Kidney tubule cell (primary cell): ENCODE measurements at places on chromosomes 6 and 20.

DNA sequence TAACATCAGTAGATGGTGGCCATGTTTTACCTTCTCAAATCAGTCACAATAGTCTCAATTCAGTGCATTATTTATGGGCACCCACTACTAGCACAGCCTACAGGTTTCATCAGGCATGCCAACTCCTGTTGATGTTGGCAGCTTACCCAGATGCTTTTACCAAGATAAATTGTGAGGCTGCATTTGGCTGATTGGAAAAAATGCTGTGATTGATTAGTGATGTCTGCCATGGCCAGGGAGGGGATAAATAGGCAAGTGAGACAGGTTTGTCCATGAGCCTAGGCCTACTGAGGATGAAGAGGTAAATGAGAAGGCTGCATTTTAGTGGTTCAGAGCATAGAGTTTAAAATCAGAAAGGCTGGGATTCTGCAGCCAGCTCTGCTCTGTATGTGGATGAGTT lies 227.1 kb downstream of the NFATC2 start:
- DNase-seq: no peak

GRCh38 chr20:10423735-10424134 lies 10.3 kb downstream of the MKKS start:
- DNase-seq: peak; percentile 41

- no peak for DNase-seq
Observed at GRCh38 chr6:32439139-32439538, 548 bp upstream of the HLA-DRA start.

GRCh38 chr6:148516617-148517016 lies 174.0 kb downstream of the SASH1 start:
- DNase-seq: no peak

DNA sequence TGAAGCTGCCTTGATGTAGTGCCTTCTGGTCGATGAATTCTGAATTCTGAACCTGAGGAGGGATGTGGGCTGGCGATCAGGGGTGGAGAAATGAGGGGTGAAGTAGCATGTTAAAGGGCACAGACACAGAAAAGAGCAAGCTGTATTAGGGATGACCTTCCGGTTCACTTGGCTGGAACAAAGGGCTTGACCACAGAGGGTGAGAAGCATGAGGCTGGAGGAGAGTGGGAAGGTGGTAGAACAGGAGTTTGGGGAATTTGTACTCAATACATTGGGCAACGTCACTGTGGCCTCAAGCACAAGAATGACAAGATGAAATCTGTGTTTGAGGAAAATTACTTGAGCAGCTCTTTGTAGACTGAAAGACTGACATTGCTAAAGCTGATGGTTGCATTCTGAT lies 155.8 kb downstream of the SOBP start:
- DNase-seq: no peak

- no peak for DNase-seq
Observed at GRCh38 chr20:51329845-51330244, 212.7 kb downstream of the NFATC2 start.

DNA sequence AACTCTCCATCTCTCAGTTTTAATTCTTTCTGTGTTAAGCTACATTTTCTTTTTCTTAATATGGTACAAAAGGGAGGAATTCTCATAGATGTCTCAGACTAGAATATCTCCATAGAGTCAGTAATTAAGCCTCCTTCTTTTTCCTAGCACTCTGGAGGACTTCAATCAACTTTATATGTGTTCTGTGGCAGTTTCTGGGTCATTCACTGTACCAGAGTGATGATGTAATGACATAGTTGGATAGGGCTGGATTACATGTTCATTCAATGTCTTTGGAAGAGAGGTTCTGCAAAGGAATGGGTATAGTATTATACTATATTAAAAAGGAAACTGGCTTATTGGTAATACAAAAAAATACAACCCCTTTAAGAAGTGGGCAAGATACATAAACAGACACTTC lies 318.3 kb upstream of the OPRM1 start:
- no peak for DNase-seq

GRCh38 chr6:108251252-108251651 lies 9.6 kb downstream of the SNX3 start:
- no peak for DNase-seq

DNA sequence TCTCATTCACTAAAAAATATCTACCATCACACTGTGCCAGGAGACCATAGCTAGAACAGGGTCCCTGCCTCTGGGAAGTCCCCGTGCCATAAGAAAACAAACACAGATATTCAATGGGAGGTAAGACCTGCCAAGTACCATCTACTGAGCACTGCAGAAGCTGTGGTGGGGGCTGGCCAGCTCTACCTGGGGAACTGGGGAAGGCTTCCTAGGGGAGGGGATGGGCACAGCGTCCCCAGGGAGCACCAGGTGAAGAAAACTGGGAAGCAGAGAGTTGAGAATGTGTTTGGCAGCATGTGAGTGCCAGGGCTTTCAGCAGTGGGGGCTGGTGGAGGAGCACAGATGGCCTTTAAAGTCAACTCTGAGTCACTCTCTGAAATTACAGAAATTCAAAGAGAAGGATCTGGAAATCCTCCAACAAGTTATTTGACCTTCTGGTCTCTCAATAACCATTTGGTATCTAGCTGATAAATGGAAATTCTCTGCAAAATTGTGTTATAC lies 85.2 kb downstream of the SHLD1 start:
- peak; percentile 38 for DNase-seq

DNA sequence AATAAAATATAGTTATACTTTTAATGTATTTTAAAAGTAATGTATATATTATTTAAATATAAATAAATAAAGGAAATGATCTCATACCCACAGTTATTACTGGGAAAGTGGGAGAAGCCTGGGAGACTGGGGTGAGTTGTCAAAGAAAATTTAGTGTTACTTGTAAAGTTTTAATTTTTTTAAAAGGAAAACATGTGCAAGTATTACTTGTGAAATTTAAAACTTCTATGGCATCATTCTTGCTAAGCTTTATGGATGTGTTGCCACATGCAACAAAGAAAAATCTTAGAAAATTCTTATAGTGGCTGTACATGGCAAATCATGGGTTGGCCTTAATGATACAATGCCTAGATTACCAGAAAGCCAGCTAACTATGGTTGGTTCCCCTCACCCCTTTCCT lies 194.0 kb upstream of the KCNK16 start:
- no peak for DNase-seq

DNA sequence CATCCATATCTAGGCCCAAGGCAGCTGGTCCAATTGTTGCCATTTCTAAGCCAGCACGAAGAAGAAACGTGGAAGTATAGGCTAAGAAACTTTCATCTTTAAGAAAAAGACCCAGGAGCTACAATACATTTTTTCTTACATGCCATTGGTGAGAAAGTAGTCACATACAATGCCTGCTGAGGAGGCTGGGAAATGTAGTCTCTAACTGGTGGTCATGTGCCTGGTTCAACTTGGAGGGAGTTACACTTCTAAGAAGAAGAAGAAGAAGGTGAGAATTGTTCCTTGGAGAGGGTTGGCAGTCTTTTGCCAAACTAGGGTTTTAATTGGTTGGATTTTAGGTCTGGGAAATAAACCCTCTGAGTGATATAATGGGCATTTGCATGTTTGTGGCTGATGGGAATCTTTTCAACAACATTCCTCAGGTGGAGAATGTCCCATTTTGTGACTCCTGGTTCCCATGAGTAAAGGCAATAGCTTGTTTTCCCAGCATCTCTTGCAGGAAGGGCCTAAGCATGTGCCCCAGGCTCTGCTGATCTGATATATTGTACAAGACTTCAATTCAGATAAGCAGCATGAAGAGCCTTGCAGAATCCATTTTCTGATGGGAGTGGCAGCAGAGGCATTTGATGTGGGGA lies 47.0 kb upstream of the PREP start:
- DNase-seq: peak; percentile 32

GRCh38 chr6:56959094-56959493 lies 4.2 kb downstream of the BEND6 start:
- DNase-seq: no peak

- DNase-seq: no peak
Observed at GRCh38 chr20:51208162-51208561, 185.3 kb upstream of the KCNG1 start.

- DNase-seq: no peak
Observed at GRCh38 chr6:169490246-169490641, 211.6 kb downstream of the WDR27 start.

DNA sequence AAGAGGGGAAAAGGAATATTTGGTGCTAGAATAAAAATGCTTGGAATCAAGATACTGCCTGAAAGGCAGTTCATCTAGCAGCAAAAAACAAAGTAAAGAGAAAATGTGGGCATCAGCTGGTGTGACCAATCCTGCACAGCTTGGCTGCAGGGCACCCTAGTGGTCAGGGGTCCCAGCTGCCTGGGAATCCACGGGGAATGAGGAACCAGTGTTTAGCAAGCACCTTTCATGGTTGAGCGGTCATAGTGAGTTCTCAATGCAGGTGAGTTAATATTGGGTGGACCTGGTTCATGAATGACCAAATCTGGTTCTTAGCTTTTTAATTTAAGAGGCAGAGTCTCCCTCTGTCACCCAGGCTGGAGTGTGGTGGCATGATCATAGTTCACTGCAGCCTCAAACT lies 53.3 kb downstream of the CAP2 start:
- peak; percentile 74 for DNase-seq

DNA sequence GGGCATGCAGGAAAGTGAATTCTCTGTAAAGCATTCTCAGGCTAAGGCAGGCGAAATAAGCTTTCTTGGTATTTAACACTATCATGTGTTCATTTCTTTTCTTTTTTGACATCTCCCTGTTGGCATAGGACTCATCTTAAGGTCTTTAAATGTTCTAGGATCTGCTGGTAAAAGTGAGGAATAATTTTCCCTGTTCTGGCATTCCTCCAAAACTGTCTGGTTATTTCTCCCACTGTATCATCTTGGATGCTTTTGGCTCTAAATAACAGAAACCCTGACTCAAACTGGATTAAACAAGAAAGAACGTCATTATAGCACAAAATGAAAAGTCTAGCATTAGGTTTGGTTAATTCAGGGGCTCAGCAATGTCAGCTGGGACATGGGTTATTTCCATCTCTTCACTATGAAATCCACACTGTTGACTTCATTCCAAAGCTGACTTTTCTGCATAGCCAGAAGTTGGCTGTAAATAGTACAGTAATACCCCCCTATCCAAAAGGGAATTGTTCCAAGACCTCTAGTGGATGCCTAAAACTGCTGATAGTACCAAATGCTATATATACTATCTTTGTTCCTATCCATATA lies 37.9 kb upstream of the SNAP25 start:
- no peak for DNase-seq

DNA sequence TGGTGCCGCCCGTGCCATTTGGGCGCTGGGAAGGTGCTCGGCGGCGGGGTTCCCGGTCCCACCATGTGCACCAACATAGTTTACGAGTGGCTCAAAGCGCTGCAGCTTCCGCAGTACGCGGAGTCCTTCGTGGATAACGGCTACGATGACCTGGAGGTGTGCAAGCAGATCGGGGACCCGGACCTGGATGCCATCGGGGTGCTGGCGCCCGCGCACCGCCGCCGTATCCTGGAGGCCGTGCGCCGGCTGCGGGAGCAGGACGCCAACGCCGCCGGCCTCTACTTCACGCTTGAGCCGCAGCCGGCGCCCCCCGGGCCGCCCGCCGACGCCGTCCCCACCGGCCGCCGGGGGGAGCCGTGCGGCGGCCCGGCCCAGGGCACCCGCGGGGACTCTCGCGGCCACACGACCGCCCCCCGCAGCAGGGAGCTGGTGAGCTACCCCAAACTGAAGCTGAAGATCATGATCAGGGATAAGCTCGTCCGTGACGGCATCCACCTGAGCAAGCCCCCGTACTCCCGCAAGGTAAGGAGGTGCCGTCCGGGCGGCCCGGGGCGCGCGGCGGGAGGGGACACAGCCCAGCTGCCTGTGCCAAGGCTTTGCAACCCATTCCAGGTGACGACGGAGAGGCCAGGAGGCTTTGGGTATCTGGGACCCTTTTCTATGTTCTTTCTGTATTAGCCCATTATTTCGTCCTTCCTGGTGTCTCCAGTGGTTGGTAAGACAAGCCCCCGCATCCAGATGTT lies 547 bp downstream of the SAMD5 start:
- DNase-seq: no peak

GRCh38 chr6:83119742-83120300 lies 52.4 kb downstream of the DOP1A start:
- DNase-seq: peak; percentile 55

DNA sequence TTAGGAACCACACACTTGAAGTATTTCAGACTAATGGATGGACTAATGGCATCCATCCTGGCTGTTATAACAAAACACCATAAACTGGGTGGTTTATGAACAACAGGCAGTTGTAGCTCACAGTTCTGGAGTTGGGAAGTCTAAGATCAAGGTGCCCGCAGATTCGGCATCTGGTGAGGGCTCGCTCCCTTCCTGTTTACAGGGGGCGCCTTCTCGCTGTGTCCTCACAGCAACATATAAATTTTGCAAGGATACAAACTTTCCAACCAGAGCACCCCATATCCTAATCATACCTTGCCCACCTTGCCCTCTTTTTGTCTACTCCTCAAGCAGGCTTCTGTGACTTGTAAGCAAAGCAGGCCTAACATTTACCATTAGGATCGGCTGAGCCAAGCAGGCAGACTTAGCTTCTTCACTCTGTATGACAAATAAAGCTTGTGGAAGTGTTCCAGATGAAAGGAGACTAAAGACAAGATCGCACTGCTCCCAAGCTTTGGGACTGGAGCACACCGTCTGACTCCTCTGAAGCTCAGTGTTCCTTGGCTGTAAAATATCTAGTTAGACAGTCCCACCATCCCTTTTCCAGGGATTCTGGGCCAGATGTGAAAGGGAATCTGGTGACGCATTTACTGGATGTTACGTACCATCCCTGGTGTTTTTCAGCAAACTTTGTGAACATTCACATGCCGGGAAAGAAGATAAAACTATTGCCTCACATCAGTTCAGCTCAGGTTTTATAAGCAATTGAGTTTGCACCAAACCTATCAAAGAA lies 34.9 kb downstream of the GFOD1 start:
- DNase-seq: no peak

- DNase-seq: no peak
Observed at GRCh38 chr20:24283186-24283585, 186.2 kb upstream of the SYNDIG1 start.

DNA sequence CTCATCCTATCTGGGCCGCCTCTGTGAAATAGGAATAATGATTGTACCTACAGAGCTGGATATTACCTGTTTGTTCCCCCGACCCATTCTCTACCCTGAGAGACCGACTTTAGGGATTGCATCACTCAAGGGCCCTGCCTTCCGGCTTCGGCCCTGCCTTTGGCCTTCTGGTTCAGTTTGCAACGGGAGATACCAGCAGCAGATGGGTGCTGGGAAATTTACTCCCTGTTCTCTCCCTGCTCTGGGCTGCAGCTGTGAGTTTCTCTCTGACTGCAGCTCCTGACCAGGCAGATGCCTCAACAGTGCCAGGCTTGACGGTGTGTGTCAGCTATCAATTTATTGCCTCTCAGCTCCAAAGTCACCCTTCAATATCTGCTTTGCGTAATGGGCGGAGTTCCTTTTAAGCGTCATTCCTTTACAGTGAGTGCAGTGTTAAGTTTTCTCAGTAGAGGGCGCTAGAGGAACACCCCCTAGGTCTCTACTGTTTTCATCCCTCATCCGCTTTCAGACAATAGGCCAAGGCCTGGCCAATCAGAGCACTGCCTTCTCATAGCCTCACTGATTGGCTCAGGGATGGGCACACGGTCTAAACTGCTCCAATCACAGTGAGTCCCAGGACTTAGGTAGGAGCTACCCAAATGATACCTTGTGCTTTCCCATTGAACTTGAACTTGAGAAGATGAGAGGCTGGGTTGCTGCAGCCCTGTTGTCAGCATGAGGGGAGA lies 30.0 kb downstream of the KCNG1 start:
- peak; percentile 62 for DNase-seq

GRCh38 chr6:21593927-21594415 lies 420 bp downstream of the SOX4 start:
- DNase-seq: no peak

- DNase-seq: no peak
Observed at GRCh38 chr6:69973763-69974162, 107.4 kb downstream of the COL19A1 start.
